Nasal cavity respiratory epithelium epithelial cell of viscerocranial mucosa (primary cell): ENCODE measurements at places on chromosomes 4 and X. TPM values are rescaled to one million over a fixed set of nuclear protein-coding genes. Genes with fewer than 3 reads are reported as not detected.

NXF3 gene
- total RNA-seq = under 0.01 TPM in 1 of 2 replicates, not detected in the other

CCSER1 gene
- 9.6 and 19.6 TPM in 2 replicates for total RNA-seq

PACRGL gene
- 21.5 and 32.0 TPM in 2 replicates for total RNA-seq

C1QTNF7 gene
- not detected in 2 replicates for total RNA-seq

SEPTIN11 gene
- 62.2 and 92.1 TPM in 2 replicates for total RNA-seq

ACOT9 gene
- 36.9 and 44.4 TPM in 2 replicates for total RNA-seq

RHOH gene
- not detected in 2 replicates for total RNA-seq

AKAP14 gene
- not detected in 2 replicates for total RNA-seq

SEC24D gene
- 23.3 and 29.7 TPM in 2 replicates for total RNA-seq

SHROOM2 gene
- total RNA-seq = 3.4 and 11.4 TPM in 2 replicates

F11 gene
- not detected in 2 replicates for total RNA-seq

GPR78 gene
- 0.07 TPM in 1 of 2 replicates, not detected in the other for total RNA-seq

STATH gene
- not detected in 2 replicates for total RNA-seq

EFNB1 gene
- 124 and 127 TPM in 2 replicates for total RNA-seq

KLHL4 gene
- total RNA-seq = under 0.01 and 0.64 TPM in 2 replicates

TENM3 gene
- total RNA-seq = 2.6 and 15.0 TPM in 2 replicates

NUDT11 gene
- 5.5 TPM in 2 replicates for total RNA-seq

BCLAF3 gene
- total RNA-seq = 3.8 and 9.8 TPM in 2 replicates

CA5B gene
- 5.6 and 6.8 TPM in 2 replicates for total RNA-seq

PASD1 gene
- total RNA-seq = not detected in 2 replicates

NWD2 gene
- 0.07 and 0.34 TPM in 2 replicates for total RNA-seq

ART3 gene
- not detected in 2 replicates for total RNA-seq

TMEM144 gene
- 5.1 and 13.3 TPM in 2 replicates for total RNA-seq

HNRNPH2 gene
- total RNA-seq = 79.2 and 105 TPM in 2 replicates

PPP2R2C gene
- 2.7 and 17.4 TPM in 2 replicates for total RNA-seq

ADGRG2 gene
- under 0.01 and 0.07 TPM in 2 replicates for total RNA-seq

C4orf17 gene
- not detected in 2 replicates for total RNA-seq

NPY1R gene
- total RNA-seq = under 0.01 TPM in 2 replicates

VEGFD gene
- 0.21 TPM in 1 of 2 replicates, not detected in the other for total RNA-seq
